M059J (cell line): ENCODE measurements at places on chromosomes 1 and 21. TPM values are rescaled to one million over a fixed set of nuclear protein-coding genes. Genes with fewer than 3 reads are reported as not detected.
A peak's percentile ranks its signal among the peaks of the same experiment; 100 is the strongest.

- DNase-seq: peak; percentile 56
These were observed 130.6 kb downstream of the PLPP3 start for GRCh38 chr1:56448529-56449300.

DNA sequence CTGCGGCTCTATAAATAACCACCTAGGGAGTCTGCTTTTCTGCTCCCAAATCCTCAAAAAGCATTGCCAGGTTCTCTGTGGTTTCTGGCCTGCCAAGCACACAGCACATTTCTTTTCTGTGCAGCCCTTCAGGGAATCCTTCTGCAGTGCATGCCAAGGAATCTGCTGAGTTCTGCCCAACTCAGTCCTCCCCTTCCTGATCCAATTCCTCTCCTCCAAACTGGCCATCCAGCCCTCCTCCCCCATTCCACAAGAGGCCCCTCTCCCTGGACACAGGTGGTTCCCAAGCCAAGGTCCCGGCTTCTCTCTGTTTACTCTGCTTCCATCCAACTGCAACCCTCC, 61.8 kb downstream of the HIVEP3 start:
- peak; percentile 51 for DNase-seq

The CLDN14 gene
- not detected in 2 replicates for total RNA-seq

GRCh38 chr1:3360646-3361257, 93.7 kb upstream of the ARHGEF16 start:
- no peak for DNase-seq

The MYOM3 gene
- 0.02 and 0.32 TPM in 2 replicates for total RNA-seq

DNA sequence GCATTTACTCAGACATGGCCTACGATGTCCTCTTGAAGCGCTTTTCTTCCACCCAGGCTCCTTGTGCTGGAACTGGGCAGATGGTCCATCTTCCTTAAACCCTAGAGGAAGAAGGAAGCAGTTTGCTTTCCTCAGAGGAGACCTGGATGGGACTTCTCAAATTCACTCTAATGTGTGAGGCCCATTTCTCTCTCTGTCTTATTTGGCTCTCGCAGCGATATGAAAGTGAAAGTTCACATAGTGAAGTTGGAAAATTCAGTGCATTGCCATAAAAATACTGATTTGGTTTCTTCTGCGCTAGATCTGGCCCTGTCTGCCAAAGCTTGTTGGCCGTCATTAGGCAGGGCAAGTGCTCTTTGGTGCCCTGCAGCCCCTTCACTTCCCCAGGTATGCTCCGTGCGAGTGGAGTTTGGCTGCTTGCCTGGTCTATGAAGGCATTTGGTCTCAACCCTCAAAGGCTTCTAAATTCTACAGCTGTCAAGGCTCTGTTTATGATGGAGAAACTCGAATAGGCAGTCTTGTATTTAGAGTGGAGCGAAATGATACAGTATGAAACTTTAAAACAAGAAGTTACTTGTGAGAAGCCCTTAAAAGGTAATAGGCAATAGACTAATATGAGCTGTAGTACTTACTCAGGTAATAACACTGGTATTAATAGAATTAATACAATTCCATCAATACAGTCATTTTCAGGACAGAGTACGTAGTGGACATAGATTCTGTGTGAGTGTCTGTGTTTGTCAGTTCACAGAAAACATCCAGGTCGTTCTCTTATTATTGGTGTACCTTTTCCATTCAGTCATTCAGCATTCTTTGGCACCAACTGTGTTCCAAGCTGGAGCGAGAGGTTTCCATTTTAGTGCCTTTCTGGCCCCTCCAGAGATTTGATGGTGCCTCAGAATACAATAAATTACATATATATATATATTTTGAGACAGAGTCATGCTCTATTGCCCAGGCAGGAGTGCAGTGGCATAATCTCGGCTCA, 20.5 kb downstream of the SZRD1 start:
- no peak for DNase-seq

DNA sequence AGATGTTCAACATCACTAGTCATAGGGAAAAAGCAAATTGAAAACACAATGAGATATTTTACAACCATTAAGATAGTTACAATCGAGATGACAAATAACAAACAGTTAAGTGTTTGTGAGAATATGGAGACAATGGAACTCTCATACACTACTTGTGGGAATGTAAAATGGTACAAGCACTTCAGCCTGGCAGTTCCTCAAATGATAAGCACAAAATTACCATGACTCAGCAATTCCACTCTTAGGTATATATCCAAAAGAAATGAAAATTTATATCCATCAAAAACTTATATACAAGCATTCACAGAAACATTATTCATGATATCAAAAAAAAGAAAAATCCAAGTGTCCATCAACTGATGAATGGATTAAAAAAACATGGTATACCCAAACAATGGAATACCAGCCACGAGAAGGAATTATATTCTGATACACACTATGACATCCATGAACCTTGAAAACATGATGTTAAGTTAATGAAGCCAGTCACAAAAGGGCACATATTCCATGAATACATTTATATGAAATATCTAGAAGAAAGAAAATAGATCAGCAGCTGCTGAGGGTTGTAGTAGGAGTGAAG, 76.4 kb downstream of the EVI5 start:
- peak; percentile 4 for DNase-seq

- no peak for DNase-seq
These were observed 20.4 kb downstream of the DENND2D start for GRCh38 chr1:111179968-111180533.

GRCh38 chr1:221743416-221744208, 1.7 kb upstream of the DUSP10 start:
- peak; percentile 68 for DNase-seq

GRCh38 chr21:35908311-35909078, 151.8 kb downstream of the SETD4 start:
- DNase-seq: no peak

The TNFSF4 gene
- 14.6 and 14.7 TPM in 2 replicates for total RNA-seq

DNA sequence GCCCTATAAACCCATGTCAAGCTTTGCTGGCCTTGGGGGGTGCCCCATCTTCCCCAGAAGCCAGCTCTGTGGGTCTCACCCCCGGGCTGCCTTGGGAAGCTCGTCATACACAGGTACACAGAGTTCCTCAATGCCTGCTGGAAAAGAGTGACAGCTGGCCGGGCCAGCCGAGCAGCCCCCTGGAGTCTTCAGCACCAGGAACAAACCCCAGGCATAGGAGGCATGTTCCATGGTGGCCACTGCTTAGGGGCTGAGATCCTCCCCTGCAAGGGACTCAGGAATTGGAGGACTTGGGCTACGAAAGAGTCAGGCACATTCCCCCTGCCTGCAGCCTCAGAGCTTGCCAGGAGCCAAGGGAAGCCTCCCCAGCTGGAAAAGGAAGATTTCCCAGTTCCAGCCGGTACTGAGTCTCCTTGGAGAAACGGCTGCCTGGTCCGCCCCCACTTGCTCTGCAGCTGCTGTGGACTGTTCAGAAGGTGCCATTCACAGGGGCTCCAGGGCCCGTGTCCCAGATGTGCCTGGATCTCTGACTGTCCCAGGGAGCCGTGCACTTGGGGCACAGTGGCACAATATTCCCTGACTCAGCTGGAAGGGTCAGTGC, 89.5 kb downstream of the STUM start:
- DNase-seq: no peak

- peak; percentile 70 for DNase-seq
These were observed 8.0 kb downstream of the SDHB start for GRCh38 chr1:17045634-17046333.

The HNRNPCL2 gene
- total RNA-seq: not detected in 2 replicates

DNA sequence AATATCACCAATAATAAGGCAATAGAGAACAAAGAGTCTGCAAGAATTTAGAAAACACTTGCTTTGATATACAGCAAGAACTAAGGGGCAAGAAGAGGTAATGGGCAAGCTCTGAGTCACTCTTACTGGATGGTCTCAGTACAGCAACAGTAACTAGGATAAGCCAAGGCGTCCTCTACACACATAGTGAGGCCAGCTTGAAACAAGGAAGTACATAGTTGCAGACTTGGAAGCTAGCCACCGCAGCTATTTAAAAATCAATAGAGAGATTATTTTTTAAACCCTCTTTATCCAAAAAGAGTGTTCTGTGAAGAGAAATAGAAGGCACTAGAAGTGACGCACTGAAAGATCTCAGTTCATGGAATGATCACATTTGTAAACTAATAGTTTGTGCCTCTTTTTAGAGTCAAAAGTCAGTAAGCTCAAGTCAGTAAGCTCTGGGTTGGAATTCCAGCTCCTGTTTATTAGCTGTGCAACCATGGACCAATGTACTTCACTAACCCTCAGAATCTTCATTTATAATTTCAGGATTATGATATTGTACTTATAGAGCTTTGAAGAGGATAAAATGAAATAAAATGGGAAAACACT, 118.6 kb downstream of the AKT3 start:
- DNase-seq: no peak

The HTR6 gene
- not detected in 2 replicates for total RNA-seq

DNA sequence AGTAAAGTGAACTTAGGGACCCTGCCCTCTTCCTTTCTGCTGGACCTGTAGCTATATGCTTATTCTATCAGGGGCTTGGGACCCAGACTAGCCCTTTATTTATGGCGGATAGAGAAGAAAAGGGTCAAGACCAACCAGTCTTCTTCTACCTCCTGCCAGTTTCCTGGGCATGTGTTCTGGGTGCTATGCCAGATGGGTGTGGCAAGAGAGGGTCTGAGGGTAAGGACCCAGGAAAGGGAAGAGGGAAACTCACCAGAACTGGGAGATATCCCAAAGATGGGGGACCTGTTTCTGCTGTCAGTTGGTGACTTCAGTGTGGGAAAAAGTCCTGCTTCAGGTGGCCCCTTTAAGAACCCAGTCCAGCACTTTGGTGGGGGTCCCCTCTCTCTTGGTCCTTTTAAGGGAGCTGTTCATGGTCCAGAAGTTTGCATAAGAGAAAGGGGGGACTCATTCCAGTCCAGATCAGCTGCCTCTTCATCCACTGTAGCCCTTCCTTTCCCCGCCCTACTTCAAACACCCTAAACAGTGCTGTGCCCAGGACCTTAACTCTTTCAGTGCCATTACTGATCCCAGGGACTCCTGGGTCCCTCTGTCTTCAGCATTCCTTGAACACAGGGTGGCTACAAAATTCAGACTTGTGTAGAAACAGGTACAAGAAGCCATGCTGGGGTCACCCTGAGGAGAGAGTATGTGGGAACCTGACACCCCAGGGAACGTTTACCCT, 18.4 kb downstream of the SSR2 start:
- DNase-seq: no peak

GRCh38 chr1:152109998-152110294, 5.3 kb downstream of the TCHH start:
- DNase-seq: no peak

GRCh38 chr1:31373056-31373896, at the start of gene FABP3:
Gene FABP3, minus strand, starts transcription at chr1:31373076. Its CDS starts 62 bp downstream, at chr1:31373014.
- DNase-seq: peak; percentile 78

The GBP5 gene
- 4.8 and 11.4 TPM in 2 replicates for total RNA-seq

The DPYD gene
- total RNA-seq: 37.9 and 51.8 TPM in 2 replicates

DNA sequence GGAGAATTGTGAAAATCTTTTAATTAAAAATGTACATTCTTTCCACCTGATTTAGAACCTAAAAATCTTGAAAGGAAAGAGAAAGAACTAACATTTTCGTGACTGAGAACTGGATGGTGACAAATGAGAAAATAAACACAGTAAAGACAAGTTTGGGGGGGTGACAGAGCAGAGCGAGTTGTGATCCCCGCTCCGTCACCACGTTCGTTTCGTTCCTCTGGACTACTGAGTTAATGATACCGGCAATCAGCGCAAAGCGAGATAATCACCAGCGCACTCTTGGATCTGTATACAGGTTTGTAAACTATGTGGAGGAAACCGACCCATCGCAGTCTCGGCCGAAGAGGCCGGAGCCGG, 31.2 kb upstream of the CFAP126 start:
- no peak for DNase-seq

DNA sequence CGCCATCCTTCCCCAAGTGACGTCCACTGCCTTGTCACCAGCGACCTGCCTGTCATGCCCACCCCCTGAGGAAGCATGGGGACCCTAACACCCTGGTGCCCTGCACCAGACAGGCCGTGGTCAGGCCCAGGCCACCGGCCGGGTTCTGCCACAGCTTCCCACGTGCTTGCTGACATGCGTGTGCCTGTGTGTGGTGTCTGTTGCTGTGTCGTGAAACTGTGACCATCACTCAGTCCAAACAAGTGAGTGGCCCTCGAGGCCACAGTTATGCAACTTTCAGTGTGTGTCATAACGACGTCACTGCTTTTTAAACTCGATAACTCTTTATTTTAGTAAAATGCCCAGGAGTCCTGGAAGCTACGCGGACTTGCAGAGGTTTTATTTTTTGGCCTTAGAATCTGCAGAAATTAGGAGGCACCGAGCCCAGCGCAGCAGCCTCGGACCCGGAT, 8.5 kb upstream of the CTRC start:
- DNase-seq: peak; percentile 83

GRCh38 chr1:147565189-147565980, 24.1 kb downstream of the BCL9 start:
- DNase-seq: no peak

The CACNA1S gene
- not detected in 2 replicates for total RNA-seq

DNA sequence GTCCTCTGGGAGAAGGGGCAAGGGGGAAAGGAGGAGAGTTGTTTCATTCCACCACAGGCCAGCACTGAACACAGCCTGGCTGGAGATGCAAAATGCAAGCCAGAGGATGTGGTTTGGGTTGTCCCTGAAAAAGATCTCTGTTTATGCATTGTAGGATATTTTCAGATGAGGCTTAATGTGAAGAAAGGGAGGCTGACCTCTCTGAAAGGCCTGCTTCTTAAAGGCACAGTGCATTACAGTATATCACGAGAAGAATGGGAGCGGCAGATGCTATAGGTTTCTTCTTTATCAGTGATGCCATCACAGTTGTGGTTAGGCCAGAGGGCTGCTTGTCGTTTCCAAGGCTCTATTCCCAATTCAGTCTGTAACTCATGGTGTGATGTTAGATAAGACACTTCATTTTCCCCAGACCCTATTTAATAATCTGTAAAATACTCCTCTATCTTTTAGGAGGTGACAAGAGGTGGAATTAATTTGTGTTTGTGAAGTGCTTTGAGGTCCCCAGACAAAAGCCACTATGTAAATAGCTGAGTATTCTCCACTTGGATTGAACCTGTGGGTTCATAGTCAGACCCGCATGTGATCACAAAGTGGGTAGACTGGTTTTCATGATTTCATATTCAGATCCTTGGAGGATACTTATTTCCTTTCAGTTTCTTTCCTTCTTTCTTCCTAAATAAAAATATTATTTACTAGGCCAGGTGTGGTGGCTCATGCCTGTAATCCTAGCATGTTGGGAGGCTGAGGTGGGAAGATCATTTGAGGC, 76.5 kb upstream of the WDR26 start:
- peak; percentile 74 for DNase-seq

DNA sequence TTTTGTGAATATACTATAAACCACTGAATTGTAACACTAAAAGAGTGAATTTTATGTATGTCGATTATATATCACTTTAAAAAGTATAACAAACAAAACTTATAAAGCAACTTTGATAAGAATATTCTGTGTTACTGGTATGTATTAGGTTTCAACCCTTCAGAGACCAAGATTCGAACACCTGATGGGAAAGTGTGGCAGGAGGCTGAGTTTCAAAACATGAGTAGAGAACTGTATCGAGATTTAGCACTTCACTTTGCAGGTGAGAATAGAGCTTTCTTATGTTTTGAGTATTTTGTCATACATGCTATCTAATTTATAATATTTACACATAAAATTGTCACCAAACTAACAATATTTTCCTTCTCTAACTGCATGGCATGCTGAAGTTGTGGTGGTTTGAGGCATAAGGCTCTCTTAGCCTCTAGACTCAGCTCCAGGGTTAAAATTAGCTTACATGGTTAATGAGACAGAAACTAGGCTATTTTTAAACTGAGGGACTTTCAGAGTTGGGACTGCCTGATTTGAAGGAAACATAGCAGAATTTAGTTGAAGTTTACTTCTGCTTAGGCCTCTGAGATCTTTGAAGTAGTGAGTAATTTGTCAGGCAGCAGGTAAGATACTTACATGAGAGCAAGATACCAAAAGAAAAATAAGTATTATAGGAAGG, 48.6 kb downstream of the CEP350 start:
- DNase-seq: no peak

The SPRR2F gene
- total RNA-seq: not detected in 2 replicates
